ENCODE measurements at places on chromosomes 7 and 10. TPM values are rescaled to one million over a fixed set of nuclear protein-coding genes. Genes with fewer than 3 reads are reported as not detected.

The SLC16A12 gene
- 0.14 TPM for total RNA-seq

The GOLGA7B gene
- total RNA-seq, result 0.21 TPM

The CPA2 gene
- total RNA-seq, result not detected

The BICC1 gene
- total RNA-seq, result 3.8 TPM

The SERPINE1 gene
- 18.5 TPM for total RNA-seq

The HHEX gene
- total RNA-seq, result 0.28 TPM

The PBLD gene
- total RNA-seq, result 1.8 TPM

The C10orf90 gene
- not detected for total RNA-seq

The CCDC172 gene
- total RNA-seq, result not detected

The ZSCAN25 gene
- total RNA-seq, result 12.0 TPM

The DYNC1I1 gene
- total RNA-seq, result not detected

The EPHA1 gene
- total RNA-seq, result 53.9 TPM

The ADCY1 gene
- 0.68 TPM for total RNA-seq

The GPR158 gene
- not detected for total RNA-seq

Data from nasal cavity respiratory epithelium epithelial cell of viscerocranial mucosa (primary cell).